ENCODE measurements at places on chromosomes 13 and 19. TPM values are rescaled to one million over a fixed set of nuclear protein-coding genes. Genes with fewer than 3 reads are reported as not detected.

NCCRP1 gene
- total RNA-seq, result not detected

- peak; percentile 1 for DNase-seq
Measured at GRCh38 chr13:111396457-111396856, 76.0 kb downstream of the TEX29 start.

DNA sequence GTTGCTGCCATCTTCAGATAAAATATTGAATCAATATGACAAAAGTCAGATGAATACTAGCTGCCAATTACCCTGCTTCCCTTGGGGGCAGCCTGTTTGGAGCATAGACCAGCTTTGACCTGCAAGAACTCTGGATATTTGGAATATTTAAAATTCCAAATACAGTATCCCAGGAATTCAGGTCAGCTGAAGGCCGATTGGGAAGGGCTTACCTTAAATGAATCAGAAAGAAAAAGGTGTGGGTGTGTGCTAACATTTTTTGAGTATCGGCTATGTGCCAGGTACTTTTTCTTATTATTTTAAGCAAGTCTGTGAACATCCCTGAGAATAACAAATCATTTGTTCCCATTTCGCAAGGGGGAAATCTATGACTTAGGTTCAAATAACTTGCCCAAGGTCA is 1.8 kb upstream of the RUBCNL start:
- DNase-seq, result no peak

DNA sequence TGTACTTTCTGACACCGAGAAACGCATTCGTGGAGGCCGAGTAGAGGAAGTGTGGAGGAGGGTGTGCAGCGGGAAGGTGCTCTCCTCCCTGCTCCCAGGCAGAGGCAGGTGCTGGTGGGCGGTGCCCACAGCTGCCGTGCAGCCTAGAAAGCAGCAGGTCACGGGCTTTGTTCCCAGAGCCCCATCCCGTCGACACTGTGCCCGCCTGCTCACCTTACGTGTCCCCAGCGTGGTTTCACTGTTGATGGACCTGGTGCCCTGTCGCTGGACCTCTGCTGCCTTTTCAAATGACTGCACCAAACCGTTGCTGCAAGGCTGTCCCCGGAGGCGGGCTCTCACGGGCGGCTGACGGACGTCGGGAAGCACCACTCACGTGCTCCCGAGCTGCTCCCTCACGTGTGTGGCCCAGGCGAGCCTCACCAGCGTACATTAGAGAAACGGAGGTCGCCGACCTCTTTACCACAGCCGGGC is 20.8 kb downstream of the PLEKHJ1 start:
- no peak for DNase-seq

GRCh38 chr13:106381091-106381490 is 154.4 kb downstream of the EFNB2 start:
- DNase-seq, result no peak

DNA sequence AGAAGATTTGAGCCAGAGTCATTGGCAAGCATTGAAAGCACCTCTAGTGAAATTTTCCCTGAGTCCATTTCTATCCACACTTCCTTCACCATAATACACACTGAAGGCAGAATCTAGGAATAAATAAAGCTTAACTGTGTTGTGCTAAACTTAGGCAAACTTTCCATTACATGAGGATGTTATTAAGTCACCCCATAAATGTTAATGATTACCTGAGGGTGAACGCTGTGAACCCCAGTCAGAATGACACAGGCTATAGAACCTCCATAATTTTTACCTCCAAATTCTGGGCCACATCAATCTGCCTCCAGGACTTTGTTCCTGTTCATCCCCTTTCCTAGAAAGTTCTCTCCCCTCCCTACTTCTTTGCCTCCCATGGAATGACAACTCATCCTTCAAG is 71.0 kb downstream of the RAP2A start:
- no peak for DNase-seq

GRCh38 chr13:28545583-28546333 is 50.8 kb upstream of the FLT1 start:
- DNase-seq, result no peak

LRFN3 gene
- 17.1 TPM for total RNA-seq

DNA sequence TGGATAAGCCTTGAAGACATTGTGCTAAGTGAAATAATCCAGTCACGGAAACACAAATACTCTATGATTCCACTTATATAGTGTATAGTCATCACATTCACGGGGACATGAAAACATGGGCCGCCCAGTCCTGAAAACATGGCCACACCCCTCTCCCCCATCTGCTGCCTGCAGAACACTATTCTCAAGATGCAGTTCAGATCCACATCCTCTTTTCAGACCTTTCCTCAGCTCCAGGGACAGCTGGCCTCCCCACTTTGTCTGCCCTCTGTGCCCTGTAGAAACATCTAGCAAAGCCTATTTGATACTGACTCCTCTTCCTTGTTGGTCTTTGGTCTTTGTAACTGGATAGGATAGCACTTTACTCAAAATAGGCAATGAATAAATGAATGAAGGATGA is 8.3 kb downstream of the RFX2 start:
- DNase-seq, result no peak

DNA sequence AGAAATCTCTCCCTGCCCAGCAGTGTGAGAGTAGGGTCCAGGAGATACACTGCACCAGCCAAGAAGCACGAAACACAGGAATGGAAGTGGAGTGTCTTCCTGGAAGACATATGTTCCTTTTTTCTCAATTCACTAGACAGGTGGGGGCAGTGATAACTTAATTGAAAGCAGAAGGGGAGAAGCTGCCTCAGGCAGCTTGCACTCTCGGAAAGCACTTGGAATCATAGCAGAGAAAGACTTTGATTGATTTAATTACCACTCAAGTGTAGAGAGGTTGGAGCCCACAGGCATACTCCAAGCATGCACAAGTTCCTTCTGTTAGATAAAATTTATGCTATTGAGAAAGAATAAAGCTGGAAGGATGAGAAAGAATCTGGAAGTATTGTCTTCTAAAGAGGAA is 249.4 kb downstream of the SLITRK6 start:
- DNase-seq, result no peak

- no peak for DNase-seq
Measured at GRCh38 chr13:43787997-43788396, 1.2 kb upstream of the ENOX1 start.

CAB39L gene
- 46.8 TPM for total RNA-seq

SBK2 gene
- not detected for total RNA-seq

DNA sequence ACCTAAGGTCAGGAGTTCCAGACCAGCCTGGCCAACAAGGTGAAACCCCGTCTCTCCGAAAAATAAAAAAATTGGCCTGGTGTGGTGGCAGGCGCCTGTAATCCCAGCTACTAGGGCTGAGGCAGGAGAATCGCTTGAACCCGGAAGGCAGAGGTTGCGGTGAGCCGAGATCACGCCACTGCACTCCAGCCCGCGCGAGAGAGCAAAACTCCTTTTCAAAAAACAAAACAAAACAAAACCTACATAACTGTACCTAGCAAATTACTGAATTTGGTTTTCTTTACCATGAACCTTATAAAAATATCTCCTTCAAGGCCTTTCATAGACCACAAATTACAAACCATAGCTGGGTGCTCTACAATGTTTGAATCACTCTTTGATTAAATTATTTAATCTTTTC is 760 bp downstream of the ZNF91 start:
- DNase-seq, result peak; percentile 62

DNA sequence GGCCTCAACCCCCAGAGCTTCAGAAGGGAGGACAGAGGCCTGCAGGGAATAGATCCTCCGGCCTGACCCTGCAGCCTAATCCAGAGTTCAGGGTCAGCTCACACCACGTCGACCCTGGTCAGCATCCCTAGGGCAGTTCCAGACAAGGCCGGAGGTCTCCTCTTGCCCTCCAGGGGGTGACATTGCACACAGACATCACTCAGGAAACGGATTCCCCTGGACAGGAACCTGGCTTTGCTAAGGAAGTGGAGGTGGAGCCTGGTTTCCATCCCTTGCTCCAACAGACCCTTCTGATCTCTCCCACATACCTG is 969 bp upstream of the CEACAM5 start:
- DNase-seq, result no peak
